NCI-H2081 treated with DMSO at 0.1 percent for 48 hours (cell line): ENCODE measurements at places on chromosomes 5 and 9.

- no peak for DNase-seq
Observed at GRCh38 chr5:41821051-41821450, 49.2 kb downstream of the OXCT1 start.

- DNase-seq = no peak
Observed at GRCh38 chr5:52466749-52467520, 320.8 kb upstream of the ITGA1 start.

DNA sequence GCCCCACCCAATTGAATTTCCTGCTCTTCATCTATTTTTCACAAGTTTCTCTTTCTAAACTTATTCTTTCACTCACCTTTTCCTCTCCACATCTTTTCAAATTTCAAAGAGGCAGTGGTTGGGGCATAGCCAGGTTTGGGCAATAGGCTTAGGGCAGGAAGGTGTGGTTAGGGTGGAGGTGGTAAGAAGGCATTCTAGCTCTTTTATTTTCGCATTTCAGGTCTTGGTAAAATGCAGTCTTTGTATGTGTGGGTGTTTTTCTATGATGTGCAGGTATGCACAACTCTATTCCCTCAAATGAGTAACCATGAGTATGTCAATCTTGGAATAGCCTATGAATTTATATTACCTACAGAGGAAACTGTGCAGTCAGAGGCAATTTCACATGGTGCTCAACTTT is 129.8 kb upstream of the IFNE start:
- no peak for DNase-seq

- DNase-seq = no peak
Observed at GRCh38 chr9:134818000-134818568, 62.5 kb upstream of the FCN2 start.

- no peak for DNase-seq
Observed at GRCh38 chr5:113435575-113435974, 786 bp upstream of the TSSK1B start.

GRCh38 chr5:69007726-69008368 is 86.0 kb upstream of the SLC30A5 start:
- DNase-seq = no peak

DNA sequence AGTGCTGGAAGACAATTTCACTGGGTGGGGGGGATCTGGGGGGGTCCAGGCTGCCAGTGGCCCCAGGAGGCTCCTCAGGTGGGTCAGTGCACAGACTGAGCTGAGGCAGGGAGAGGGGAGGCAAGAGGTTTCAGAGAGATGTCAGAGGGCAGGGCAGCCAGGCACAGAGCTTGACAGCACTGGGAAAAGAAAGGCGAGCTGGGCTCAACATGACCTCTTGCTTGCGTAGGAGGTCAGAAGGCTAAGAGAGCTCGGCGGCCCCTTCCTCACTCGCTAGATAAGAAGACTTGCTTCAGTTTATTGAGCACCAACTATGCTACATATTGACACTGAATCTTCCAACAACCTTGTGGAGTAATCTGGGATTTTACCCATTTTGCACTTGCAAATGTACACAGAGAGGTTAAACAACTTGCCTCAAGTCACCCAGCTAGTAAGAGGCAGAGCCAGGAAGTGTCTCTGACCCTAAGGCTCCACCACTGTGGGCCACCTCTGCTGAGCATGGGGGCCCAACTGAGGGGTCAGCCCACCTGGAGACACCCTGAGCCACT is 3.5 kb downstream of the PDLIM7 start:
- DNase-seq = no peak

- no peak for DNase-seq
Observed at GRCh38 chr9:131673531-131673930, 66.3 kb downstream of the RAPGEF1 start.

DNA sequence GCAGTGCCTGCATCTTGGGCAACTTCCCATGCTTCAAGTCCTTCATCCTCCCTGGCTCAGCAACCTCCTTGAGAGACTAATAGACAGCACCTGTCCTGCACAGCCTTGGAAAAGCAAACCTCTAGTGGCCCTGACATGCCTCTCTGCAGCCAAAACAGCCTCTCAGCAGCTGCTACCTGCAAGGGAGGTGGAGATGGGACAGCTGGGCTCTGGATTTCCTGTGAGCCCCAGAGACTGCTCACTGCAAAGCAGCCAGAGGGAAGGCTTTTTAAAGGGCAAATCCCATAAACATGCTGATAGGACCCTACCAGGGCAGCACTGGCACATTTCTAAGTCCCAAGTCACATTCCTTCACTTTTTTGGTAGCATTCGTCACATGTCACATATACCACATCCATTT is 31.5 kb upstream of the MYORG start:
- no peak for DNase-seq

- DNase-seq = no peak
Observed at GRCh38 chr5:180785121-180785781, 17.4 kb downstream of the MGAT1 start.

DNA sequence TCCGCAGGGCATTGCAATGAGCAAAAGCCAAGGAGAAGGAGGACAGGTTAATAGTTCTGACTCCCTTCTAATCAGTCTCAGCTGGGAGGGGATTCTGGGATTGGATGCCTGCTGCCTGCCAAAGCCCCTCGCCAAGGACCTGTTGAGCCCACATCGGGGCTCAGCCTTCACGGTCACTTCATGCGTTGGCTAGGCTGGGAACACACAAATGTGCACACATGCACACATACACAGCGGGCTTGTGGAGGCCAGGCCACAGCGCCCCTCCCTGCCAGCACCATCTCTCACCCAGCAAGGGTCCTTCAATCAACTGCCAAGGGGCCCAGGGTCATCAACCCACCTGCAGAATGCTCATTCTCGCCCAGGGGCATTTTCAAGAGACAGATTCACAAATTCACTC is 113.9 kb downstream of the C5orf15 start:
- no peak for DNase-seq

DNA sequence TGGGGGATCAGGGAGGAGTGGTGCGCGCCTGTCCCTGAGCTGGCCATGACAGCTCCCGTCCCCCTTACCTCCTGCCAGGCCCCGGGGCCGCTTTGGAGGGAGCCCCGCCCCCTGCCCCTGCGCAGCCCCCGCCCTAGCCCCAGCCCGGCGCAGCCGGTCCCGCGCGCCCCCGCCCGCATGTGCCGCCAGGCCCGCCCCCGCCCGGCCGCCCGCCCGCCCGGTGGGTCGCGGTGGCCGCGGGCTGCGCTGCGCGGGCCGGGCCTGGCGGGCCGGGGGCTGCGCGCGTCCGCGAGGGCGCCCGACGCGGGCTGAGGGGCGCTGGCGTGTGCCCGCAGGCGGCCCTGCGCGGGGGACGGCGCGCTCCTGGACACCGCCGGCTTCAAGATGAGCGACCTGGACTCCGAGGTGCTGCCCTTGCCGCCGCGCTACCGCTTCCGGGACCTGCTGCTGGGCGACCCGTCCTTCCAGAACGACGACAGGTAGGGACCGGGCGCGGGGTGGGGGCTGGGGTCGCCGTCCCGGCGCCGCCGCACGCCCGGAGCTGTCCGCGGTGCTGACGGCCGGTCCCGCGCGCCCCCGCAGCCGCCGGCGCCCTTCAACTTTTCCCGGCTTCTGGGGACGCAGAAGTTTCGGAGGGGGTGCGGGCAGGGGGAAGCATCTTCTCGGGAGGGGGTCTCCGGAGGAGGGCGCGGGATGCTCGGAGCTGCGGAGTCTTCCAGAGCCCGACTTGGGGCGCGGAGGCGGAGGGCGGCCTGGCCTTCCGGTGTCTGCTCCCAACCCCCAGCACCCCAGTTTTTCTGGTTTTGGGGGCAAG is 12.5 kb downstream of the KCNT1 start:
- no peak for DNase-seq

GRCh38 chr9:37096628-37097027 is 23.7 kb upstream of the ZCCHC7 start:
- DNase-seq = no peak

DNA sequence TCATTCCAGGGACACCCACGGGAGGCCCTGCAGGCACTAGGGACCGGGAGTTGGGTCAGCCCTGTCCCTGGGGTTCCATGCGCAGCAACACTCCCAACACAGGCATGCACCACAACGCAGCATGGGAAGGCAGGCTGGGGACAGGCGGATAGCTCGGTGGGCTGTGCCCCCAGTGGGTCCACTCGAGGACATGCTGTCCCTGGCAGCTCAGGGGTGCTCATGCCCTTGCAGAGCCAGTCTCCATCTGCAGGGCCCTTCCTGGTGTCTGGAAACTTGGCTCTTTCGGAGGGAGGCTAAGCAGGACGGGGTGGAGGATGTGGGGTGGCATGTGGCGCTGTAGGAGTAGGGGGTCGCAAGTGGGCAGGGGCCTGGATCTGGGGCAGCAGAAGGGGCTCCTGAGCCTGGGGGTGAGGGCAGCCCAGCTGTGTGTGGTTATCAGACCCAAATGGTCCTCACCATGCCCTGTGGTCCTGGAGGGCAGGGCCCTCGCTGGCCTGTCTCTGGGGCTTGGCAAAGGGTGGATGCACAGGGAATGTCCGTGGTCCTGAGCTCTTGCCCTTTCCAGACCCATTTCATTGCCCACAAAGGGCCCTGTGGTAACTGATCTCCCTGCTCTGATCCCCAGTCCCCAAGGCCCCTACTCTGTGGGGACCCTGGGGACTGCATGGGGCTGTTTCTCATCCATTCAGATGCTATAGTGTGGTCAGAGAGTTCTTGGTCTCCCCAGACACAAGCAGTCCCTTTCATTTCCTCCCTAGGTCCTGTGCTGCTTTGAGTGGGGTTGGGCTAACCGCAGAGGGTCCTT is 90.3 kb upstream of the PHYKPL start:
- no peak for DNase-seq

- DNase-seq = no peak
Observed at GRCh38 chr5:135032999-135033861, 798 bp downstream of the PITX1 start.

- no peak for DNase-seq
Observed at GRCh38 chr5:69530561-69531405, 29.2 kb upstream of the GTF2H2C start.

GRCh38 chr5:74969726-74970125 is 82.6 kb downstream of the GCNT4 start:
- DNase-seq = no peak

DNA sequence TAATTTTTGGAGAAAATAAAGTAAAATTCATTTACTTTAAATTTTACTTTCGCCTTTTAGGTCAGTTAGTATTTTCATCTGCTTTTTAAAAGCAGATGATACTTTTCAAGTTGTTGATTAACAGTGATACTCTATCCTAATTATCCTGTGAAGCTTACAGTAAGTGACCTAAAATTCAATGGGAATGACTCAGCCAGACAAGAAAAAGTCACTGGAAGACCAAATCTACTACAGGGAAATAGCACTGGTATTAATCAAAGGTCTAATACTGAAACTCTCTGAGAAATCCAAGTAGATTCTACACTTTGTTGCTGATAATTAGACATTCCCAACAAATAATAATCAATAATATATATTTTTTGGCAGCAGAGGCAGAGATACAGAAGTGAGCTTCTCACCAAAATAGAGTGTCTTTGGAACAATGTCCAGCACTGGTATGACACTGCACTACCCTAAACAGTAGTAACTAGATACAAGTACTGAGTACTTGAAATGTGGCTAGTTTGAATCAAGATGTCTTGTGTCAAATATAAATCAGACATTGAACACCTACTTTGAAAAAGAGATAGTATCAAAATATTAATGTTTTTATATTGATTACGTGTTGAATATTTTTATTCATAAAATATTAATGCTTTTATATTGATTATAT is 22.8 kb upstream of the ELL2 start:
- no peak for DNase-seq

DNA sequence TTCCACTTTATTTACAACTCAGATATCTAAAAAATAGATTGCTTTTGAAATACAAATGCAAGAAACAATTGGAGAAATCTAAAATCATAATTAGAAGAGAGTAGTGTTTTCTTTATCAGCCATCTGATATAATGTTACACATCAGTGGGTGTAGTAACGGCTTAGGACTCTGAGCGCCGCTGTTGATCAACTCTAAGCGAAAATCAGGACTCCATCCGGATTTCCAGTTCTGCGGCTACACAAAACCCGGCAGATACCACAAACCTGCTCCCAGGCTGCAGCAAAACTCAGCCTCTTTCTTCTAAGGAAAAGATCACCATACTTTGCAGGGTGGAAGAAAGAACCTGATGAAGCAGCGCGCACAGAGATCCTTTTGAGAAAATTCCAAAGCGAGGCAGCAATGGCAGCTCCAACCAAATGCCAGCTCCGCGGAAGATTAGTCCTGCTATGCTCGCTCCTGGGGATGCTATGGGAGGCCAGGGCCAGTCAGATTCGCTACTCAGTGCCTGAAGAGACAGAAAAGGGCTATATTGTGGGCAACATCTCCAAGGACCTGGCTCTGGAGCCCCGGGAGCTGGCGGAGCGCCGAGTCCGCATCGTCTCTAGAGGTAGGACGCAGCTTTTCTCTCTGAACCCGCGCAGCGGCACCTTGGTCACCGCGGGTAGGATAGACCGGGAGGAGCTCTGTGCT is at the start of gene PCDHGA9:
Gene PCDHGA9, plus strand, starts transcription at position 226 of the 691 bp plus-strand sequence. Its CDS starts 175 bp downstream, at position 401.
- DNase-seq = no peak

DNA sequence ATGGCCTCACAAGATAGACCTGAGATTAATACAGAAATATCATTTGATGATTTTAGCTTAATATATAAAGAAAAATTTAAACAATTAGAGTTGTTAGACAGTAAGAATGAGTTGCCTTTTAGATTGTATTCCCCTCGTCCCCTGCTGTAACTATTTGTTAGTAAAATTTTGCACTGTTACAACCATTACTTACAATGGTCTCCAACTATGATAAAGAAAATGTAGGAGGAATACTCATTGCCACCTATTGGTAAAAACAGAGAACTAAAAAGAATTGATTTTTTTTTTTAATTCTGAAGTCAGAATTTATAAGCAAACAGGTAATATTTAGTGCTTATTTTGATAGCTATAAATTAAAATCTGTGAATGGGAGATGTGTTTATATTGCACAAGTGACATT is 937.6 kb downstream of the TLE4 start:
- no peak for DNase-seq

GRCh38 chr5:4082966-4083564 is 487.4 kb downstream of the IRX1 start:
- DNase-seq = no peak

- DNase-seq = no peak
Observed at GRCh38 chr9:21872696-21873095, 70.3 kb downstream of the MTAP start.

DNA sequence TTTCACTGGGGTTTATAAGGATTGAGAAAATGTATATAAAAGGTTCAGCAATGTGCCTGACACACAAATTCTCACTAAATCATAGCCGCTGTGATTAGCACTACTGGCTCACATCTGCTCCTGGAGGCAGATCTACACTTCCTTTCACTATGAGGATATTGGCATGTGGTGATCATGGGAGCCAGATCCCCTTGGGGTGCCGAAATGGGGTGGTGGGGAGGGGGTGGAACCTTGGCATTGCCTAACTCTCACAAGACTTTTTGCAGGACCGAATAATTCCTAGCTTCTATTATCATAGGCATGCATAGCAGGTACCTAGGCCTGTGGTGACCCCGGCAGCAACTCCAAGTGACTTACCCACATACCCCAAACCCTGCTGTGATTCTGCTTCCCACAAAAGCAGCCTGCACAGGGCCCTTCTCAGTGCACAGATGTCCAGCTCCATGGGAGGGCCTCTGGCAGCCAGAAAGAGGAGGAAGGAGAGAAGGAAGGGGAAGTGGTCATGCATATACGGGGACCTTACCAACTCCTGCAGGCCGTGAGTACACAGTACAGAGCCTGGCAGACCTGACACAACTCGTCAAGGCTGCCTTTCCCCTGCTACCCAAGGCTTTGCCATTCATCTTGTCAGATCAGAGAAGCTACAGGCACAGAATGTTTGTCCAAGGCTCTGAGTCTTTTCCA is 61.3 kb upstream of the IQGAP2 start:
- DNase-seq = no peak

GRCh38 chr5:21802869-21803490 is 1050.2 kb downstream of the CDH12 start:
- peak; percentile 31 for DNase-seq
